ENCODE measurements at places on chromosomes 7 and 10.

DNA sequence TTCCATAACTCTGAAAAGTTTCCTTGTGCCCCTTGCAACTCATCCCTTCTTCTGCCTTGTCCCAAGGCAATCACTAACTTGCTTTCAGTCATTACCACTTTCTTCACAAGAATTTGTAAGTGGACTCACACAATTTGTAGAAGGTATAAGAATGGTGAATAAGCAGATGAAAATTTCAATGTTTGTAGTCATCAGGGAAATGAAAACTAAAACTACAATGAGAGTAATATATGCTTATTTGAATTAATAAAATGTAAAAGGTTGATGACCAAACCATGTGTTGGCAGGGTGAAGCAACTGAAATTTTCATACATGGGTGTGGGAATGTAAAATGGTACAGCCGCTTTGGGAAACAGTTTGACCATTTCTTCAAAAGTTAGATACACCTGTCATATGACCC is 79.7 kb downstream of the GNAT3 start:
- DNase-seq = no peak

- no peak for DNase-seq
These were observed 404.1 kb upstream of the MKI67 start for GRCh38 chr10:128530301-128530700.

DNA sequence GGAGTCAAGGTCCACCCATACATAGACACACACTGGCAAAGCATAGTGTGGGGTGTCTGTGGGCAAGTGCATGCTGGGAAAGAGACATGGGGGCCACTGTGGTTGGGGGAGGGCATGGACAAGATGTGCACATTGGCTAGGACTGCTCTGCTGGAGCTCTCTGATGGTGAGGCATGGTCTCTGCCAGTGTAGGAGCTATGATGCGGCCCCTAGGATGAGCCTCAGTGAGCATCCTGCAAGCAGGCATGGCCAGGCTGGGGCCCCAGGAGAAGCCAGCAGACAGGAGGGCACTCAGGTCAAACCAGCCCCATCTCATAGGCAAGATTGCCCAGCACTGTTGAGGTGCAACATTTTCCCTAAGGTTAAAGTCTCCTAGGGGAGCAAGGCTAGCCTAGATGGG is 489.4 kb downstream of the DNAJB9 start:
- no peak for DNase-seq

DNA sequence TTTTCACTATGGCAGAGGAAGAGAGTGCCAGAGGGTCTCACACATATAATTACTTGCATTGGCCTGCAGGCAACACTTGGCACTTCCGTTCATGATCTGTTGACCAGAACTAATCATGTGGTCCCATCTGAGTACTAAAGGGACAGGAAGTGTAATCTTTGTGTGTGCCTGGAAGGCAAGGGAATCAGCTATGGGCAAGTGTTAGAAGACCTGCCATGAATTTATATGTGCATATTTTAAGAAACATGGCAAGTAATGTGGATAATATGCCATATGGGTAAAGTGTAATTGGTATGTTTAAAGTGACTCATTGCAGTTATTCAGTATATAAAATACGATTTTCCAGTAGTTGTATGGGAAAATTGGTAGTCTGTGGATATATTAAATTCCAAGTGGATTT is 46.1 kb downstream of the CCSER2 start:
- no peak for DNase-seq

DNA sequence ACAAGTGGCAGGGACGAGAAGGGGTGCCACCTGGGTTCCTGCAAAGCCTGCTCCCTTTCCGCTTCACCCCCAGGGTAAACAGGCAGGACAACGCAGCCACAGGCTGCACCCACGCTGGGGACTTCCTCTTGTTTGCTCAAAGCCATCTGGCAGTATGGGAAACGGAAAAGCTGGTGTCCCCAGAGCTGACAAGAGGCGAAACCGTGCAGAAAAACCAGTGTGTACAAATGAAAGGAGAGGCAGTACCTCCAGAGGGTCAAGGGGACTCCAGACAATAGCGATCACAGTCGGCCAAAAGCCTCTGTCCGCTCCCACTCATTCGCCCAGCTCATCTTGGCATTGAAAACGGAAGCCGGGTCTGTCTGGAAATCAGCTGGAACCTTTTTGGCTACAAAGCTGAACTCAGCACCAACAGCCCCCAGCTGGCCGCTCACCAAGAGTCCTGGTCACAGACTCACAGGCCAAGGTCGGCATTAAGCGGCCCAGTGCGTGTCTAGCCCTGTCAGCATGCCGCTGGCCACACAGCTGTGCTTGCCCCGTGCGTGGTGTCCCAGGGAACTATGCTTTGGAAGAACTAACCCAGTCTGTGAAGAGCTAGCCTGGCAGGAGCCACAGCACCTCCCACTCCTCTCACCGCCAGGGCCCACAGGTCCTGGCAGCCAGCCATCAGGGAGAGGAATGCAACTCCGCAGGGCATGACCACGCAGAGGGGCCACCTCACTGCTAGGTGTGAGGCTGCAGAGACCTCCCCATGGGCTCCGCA is 10.4 kb downstream of the TNS3 start:
- peak; percentile 76 for DNase-seq

DNA sequence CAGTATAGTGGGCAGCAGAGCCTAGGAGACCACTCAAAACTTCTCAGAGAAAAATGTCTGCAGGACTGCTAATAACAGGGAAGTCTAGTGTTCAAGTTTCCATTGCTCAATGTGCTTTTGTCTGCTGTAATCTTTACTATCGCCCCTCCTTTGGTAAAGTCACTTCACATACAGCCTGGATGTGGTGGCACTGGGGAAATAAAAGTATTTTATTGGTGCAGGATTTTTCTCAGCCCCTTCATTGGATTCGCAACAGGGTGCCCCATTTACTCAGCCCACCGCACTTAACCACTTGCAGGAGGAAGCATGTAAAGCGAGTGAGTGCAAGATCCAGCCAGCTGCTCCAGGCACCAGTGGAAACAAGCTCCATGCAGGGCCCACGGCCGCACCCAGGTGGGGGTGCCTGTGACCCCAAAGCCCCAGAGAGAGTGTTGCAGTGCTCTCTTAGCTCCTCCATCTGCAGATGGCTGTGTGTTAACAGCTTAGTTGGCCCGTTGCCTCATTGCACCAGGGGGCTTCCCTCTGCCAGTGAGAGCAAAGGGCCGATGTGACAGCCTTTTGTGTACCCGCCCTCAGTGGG is 163.5 kb upstream of the TMEM72 start:
- no peak for DNase-seq

GRCh38 chr10:30188101-30188500 is 128.7 kb upstream of the JCAD start:
- no peak for DNase-seq

DNA sequence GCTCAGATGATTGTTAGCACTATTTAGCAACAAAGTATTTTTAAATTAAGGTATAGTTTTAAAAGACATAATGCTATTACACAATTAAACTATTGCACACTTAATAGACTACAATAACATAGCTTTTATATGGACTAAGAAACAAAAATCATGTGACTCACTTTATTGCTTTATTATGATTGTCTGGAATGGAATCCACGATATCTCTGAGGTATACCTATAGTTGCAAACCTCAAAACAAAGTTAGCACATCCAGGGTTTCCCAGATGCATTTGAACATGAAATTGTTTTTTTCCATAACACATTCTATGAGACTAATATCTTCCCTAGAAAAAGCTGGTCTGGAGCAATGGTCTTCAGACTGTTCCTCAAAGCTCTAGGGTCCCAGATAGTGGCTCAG is 18.3 kb upstream of the RPEL1 start:
- DNase-seq = no peak

GRCh38 chr7:73966062-73966940 is 61.7 kb upstream of the ELN start:
- DNase-seq = no peak

- no peak for DNase-seq
These were observed 88.6 kb downstream of the INPP5A start for GRCh38 chr10:132626019-132626760.

DNA sequence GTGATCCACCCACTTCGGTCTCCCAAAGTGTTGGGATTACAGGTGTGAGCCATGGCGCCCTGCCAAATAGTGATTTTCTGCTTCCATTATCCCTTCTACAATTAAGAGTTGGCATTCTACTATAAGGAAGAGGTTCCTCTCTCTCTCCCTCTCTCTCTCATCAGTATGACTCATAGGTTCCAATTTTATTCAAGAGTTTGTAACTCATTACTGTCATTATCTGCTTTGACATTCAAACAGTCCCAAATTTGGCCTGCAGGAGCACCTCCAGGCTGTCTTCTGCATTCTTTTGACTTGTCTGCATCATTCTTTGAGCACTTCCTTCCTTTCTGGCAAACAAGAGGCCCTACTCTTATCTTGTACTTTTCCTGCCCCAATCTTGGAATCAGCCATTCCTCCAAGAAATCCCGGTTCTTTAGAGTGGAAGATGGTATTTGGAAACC is 33.2 kb upstream of the CALU start:
- peak; percentile 50 for DNase-seq
